ENCODE measurements at places on chromosomes 6 and 20.

DNA sequence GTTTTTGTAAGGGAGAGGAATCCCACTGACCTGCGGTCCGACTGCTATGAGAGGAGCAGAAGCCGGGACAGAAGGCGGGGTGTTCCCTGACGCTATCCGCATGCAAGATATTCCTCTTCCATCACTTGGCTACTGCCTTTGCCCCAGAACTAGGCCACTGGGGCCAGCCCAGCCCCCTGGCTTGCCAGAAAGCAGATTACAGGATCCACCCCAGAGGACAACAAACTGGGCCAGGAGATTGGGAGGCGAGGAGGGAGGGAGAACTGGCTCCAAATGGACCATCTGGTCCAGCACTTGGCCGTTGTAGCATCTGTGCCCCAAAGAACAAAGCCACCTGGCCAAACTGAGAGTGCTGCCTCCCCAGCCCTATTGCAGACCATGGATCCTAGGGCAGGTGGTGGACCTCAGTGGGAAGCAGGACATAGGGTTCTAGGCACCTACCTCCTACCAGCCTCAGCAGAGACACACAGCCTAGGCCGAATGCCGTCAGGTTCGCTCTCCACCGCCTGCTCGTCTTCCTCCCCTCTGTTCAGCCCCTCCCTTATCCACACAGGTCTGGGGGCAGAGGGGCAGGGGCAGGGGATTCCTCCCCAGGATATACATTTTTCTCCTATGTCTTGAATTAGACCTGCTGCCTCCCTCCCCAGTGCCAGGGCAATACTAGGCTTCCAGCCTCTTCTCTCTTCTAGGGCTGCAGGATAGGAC lies 4.0 kb downstream of the MDGA1 start:
- no peak for DNase-seq

- no peak for DNase-seq
Observed at GRCh38 chr6:140069576-140069975, 695.1 kb upstream of the CITED2 start.

DNA sequence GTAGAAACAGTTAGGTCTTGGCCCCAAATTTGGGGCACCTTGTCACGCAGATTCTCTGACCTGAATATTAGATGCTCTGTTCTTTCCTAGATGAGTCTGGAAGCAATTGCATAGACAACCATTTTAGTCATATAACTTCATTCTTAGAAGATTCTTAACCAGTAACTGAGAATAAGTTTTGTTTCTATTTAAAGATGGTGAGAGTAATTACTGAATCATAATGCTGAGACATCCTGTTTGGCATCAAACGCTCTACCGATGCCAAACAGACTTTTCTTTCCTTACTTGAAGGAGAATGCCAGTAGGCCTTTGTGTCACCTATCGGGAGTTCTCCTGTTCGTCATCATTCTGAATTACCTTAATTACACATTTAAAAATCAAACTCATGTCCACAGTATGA lies 131.6 kb upstream of the ID4 start:
- DNase-seq, result no peak

GRCh38 chr6:3247255-3248146 lies 11.2 kb upstream of the PSMG4 start:
- no peak for DNase-seq

- no peak for DNase-seq
Observed at GRCh38 chr6:3336066-3336786, 77.5 kb downstream of the PSMG4 start.

DNA sequence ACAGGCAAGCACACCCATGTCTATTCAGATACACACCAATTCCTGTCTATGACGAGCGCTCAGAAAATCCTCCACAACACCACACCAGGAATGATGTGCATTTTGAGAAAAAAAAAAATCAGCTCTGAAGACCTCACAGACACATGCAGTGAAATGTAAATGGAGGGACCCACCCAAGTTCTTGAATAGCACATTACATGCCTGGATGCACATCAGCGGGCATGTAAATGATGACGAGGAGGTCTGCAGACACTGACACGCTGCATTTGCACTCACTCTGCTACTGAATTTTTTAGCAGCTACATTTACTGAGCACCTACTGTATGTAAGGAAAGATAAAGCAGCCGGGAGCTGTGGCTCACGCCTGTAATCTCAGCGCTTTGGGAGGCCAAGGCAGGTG lies 14.7 kb downstream of the NRSN2 start:
- DNase-seq, result no peak

- no peak for DNase-seq
Observed at GRCh38 chr6:118781897-118782296, 112.1 kb upstream of the ASF1A start.

- no peak for DNase-seq
Observed at GRCh38 chr6:142700671-142701312, 244.2 kb downstream of the HIVEP2 start.
